Heart left ventricle (tissue), 16 donors: ENCODE measurements at places on chromosomes 3 and 15. TPM values are rescaled to one million over a fixed set of nuclear protein-coding genes. Genes with fewer than 3 reads are reported as not detected.

DNA sequence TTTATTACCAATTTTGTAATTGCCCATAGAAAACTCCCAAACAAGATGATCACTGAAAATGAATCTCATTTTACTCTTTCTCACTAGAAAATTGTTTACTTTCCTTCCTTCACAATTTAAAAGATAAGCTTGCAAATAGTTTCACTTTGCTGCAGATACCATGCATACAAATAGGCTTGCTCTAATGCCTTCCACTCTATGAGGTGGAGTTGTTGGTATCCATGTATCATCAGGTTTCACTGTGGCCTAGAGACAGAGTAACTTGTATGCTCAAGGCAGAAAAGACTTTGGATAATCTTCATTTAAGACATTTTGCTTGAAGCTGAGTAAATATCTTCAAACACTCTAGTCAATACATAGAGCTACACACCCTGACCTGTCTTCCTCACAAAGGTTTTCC lies 60.8 kb downstream of the RYK start:
- DNase-seq: no peak

DNA sequence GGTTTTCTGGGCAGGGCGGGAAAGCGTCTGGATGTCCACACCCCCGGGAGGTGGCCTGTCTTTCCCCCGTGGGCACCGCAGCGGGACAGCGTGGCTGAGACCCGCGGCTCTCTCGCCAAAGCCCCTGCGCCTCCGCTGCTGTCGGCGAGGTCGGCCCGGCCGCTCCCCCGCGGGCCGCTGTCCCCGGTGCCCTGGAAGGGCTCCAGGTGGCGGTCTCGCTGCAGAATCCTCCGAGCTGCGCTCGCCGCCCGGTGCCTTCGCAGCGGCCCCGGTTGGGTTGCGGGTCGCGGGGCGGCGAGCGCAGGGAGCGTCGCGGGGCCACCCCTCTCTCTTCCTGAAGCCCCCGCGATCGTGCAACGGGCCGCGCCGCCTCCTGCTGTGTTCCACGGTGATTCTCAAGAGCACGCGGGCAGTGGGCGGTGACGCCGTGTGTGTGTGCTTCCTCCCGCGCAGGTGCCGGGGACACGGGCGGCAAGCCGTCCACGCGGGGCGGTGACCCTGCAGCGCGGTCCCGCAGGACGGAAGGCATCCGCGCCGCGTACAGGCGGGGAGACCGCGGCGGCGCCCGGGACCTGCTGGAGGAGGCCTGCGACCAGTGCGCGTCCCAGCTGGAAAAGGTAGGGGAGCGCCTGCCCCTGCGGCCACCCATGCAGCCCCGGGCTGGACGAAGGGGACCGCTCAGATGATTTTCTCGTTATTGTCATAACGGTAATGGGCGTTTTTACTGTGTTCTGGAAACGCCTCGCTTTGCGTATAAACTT lies 54.4 kb downstream of the LRRK1 start:
- DNase-seq: no peak

- no peak for DNase-seq
These were observed 271.4 kb downstream of the SQOR start for GRCh38 chr15:45906230-45906629.

- DNase-seq: no peak
These were observed 102.9 kb downstream of the SEMA6D start for GRCh38 chr15:47820057-47820746.

DNA sequence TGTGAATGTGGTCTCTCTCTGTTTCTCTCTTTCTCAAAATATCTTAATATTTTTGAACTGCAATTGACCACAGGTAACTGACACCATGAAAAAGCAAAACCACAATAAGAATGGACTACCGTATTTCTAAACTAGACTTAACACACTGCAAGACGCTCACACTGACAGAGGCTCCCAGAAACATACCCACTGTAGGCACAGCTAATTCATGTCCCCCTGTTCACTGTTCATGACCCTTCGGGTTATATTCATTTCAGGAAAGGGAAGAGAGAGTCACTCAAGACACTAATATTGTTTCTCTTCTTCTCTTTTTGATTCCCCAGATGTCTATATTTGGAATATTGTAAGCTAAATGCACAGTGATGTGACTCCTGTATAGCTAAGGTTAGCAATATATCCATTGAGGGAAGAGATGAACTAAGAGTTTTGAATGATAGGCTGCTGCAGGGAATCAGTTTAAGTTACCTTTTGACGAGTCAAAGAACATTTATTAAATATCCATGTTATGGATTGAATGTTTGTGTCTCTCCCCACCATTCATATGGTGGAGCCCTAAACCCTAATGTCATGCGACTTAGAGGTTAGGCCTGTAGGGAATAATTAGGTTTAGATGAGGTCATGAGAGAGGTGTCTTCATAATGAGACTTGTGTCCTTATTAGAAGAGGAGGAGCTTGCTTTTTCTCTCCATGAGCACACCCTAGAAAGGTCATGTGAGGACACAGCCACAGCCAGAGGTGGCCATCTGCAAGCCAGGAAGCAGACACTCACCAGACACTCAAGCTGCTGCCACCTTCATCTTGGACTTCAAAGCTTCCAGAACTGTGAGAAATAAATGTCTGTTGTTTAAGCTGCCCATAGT lies 216.6 kb upstream of the GRM7 start:
- DNase-seq: no peak

DNA sequence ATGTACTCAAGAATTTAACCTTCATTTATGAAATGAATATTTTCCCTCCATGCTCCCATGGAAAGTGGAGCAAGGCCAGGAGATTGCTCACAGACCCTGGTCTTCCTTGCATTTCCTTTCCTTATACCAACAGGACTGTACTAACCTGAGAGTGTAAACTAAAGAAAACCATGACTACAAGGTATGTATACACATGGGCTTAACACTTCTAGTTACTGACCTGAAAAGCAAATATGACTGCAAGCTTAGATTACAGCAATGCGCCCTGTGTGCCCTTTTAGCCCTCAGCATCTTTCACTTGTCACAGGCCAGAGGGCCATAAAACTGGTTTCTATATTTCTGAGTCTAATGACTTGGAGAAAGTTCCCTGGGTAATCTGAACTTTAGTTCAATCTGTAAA lies 52.1 kb downstream of the NEK10 start:
- DNase-seq: no peak

CIB1 gene
- total RNA-seq: 75.2 TPM

- no peak for DNase-seq
These were observed 8.4 kb downstream of the PARP14 start for GRCh38 chr3:122688996-122689395.

CPLX3 gene
- not detected for total RNA-seq

DNA sequence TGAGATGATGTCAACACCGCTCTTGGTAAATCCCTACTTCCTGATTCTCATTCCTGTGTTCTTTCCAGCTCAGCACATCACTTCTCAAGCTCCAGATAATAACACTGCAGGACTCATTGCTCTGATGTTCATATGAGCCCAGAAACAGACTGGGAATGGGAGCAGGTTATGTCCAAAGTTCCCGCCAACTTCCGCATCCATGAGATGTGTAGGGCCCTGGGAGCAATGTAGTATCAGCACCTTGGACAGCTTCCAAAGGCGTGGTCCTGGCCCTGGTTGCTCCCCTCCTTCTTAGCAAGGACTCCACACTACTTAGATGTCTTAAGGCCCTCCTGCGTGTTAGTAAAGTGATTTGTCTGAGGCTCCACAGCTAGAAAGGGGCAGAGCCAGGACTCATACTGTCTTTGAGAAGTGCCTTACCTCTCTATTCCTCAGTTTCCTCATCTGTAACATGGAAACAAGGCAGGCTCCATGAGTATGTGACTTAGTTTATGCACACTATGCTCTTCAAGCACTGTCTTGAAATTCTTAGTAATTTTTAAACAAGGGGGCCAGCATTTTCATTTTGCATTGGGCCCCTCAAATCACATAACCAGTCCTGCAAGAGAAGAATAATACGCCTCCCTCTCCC lies 27.9 kb upstream of the SLC6A1 start:
- no peak for DNase-seq

- DNase-seq: no peak
These were observed 125.5 kb upstream of the FRMD4B start for GRCh38 chr3:69511361-69511760.

DNA sequence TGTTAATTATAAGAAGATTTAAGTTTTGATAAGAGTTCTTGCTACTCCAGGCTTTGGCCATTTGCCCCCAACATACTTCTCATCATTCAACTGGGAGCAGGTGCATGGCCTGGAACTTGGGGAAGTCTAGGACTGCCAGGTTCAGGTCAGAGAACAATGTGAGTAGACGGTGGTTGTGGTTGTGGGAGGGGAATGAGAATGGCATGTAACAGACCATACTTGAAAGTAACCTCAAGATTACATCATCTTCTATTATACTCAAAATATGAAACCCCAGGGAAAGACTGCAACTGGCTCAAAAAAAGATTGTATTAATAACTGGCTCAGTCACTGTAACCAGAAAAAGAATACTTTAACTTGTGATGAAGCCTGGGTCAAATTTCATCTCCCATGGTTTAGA lies 364.9 kb upstream of the DPPA4 start:
- DNase-seq: no peak

GRCh38 chr3:104879919-104880318 lies 486.8 kb upstream of the ALCAM start:
- DNase-seq: no peak

DNA sequence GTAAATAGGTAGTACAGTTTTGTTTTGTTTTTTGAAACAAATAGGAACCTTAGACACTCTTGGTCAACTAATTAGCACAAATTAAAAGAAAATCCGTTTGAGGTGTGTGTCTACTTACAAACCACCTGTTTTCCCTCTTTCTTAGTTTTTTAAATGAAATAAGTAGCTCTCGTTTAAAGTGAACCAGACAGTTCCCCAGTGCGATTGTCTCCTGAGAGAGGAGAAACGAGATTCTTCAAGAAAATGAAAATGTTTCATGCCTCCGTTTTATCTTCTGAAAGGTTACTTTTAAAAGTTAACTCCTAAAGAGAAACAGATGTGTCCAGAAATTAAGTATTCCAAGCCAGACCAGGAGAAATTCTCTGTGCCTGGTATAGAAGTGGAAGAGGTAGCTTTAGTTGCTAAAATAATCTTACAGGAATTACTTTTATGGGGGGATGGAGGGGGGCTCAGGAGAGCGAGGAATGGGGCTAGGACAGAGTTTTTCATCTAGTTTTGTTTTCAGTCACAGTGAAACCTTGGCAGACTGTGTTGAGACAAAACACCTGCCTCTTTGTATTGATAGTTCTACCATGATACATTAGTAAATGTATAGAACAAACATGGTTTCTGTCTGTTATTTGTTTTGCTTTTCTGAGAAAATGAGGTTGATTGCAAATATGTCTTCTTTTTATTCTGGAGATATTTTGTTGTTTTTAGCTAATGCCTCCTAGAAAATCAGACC lies 155.1 kb upstream of the CNTN4 start:
- DNase-seq: no peak

DNA sequence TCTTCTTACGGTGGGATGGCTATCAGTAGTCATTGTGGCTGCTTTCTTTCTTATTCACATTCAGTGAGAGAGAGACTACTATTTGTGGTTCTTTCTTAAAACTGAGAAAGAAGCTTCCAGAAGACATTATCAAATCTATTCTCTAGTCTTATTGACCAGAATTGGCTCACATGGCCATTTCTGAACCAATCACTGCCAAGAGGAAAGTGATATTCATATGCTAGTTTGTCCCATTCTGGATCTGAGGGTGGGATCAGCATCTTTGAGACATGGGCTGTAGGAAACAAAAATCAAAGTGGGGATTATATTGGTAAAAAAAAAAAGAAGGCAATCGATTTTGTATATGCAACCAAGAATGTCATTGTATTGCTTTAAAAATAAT lies 106.4 kb upstream of the RASGRP1 start:
- DNase-seq: no peak

AHSG gene
- total RNA-seq: not detected

- peak; percentile 49 for DNase-seq
These were observed 48.4 kb downstream of the LRIG1 start for GRCh38 chr3:66452303-66453011.

DNA sequence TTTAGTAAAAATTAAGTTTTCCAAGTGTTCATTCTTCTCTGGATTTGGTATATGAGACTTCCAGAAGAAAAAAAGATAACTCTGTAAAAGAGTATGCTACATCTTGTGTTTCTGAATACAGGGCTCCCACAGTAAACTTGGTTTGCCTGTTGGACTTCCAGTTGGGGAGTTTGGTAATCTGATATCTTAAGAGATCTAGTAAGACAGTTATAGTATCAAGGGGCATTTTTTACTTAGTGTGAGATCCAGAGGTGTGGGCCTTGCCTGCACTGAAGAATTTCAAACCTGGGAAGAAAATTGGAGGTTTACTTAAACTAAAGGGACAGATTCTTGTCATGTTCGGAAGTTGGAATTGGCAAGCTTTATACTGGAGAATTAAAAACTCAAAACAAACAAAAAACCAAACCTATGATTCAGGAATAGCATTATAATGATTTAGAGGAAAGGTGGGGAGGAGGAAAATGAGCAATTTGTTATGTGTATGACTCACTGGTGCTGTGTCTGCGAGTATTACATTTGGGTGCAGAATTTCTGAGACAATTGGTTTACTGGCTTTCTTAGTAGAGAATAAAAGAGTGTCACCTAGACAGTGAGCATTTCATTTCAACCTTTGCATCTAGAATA lies 58.9 kb upstream of the ULK4 start:
- DNase-seq: no peak

OTOL1 gene
- total RNA-seq: not detected

DNA sequence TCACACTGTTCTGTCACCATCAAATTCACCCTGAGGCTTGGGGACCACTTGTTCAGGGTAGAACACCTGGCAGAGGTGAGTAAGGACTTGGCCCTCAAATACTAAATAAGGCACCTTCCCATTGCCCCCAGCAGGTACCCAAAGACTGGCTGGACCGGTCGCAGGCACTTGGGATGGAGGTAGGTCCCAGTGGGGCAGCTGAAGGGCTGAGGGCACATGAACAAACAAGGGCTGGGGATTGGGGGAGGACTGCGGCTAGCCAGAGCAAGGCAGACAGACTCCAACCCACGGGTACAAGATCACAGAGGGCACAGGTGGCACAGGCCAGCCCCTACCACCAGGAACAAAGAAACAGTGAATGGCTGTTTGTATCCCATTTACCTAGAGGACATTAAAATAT lies 1.9 kb downstream of the MRPS25 start:
- no peak for DNase-seq

DNA sequence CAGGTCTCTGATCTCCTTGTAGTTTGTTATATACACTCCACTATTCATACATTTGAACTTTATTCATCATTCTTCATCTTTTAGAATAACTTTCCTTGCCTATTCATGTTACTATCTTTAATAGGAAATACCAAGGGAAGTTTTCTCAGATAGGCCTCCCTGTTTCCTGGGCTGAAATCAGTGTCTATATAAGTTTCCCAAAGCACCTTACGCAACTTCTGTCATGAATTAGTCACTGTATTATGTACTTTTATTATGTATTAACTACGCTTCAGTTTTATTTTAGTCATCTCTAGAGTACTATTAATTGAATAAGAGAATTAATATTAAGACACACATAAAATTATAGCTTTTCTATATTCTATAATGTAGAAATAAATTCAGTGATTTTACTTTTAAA lies 1481.5 kb downstream of the OTOL1 start:
- no peak for DNase-seq

DNA sequence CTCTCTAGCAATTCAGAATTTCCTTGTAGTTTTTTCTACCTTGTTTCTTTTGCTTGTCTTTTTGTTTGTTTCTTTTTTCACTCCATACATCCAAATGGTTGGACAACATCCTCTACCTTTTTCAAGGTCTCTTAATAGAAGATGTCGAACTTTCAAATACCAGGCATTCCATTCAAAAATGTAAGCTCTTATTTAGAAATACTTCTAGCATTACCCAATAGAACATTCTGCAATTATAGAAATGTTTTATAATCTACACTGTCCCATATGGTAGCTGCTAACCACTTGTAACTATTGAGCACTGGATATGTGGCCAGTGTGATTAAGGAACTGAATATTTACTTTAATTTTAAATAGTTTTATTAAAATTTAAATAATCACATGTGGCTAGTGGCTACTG lies 196.2 kb upstream of the MRPL3 start:
- DNase-seq: no peak

GPR27 gene
- 5.9 TPM for total RNA-seq
